ENCODE measurements at places on chromosomes 3 and 15.

DNA sequence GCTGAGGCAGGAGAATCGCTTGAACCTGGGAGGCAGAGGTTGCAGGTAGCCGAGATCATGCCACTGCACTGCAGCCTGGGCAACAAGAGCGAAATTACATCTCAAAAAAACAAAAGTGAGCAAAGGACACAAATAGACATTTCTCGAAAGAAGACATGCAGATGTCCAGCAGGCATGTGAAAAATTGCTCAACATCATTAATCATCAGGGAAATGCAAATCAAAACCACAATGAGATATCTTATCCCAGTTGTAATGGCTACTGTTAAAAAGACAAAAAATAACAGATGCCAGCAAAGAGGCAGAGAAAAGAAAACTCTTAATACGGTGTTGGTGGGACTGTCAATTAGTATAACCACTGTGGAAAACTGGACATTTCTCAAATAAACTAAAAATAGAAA, 20.9 kb downstream of the ASB7 start:
- no peak for DNase-seq

DNA sequence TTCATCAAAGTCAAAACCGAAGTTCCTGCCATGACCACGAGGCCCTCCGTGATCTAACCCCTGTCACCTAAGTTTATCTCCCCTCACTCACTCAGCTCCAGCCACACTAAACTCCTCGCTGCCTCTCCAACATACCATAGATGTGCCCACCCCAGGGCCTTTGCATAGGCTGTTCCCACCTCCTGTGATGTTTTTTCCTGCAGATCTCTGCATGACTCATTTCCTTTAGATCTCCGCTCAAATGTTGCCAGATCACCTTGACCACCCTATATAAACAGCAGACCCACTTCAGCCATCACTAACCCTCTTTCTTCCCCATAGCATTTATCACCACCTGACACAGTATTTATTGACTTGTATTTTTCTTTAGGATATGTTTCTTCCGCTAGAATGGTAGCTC, 58.5 kb downstream of the HRH1 start:
- no peak for DNase-seq

- no peak for DNase-seq
Measured at GRCh38 chr3:128011140-128011539, 41.1 kb upstream of the SEC61A1 start.

GRCh38 chr3:108114423-108115065, 23.7 kb upstream of the CD47 start:
- DNase-seq: no peak

GRCh38 chr3:108178676-108179075, 43.5 kb downstream of the IFT57 start:
- no peak for DNase-seq

- no peak for DNase-seq
Measured at GRCh38 chr3:46979958-46980497, 562 bp downstream of the NBEAL2 start.

GRCh38 chr15:58686286-58686685, 63.2 kb downstream of the ADAM10 start:
- DNase-seq: no peak

GRCh38 chr15:80970018-80970657, 19.5 kb downstream of the MESD start:
- DNase-seq: peak; percentile 72

GRCh38 chr3:107953722-107954121, 137.1 kb downstream of the CD47 start:
- no peak for DNase-seq

DNA sequence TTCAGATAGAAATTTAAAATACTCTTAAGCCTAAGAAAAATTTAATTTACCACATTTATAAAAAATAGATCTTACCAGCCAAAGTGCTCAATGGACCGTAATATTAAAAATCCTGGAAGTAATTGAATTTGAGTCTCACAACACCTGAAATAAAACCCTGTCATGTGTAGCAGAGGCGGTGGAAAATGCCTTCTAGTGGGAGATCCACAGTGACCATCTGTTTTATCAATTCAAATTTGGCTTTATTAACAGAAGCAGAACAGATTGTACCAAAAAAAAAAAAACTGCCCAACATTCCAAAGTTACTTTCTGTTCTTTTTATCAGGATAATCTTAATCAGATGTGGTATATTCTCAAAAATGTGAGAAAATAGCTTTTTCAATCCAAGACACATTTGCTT, 71.7 kb downstream of the DMXL2 start:
- DNase-seq: no peak

DNA sequence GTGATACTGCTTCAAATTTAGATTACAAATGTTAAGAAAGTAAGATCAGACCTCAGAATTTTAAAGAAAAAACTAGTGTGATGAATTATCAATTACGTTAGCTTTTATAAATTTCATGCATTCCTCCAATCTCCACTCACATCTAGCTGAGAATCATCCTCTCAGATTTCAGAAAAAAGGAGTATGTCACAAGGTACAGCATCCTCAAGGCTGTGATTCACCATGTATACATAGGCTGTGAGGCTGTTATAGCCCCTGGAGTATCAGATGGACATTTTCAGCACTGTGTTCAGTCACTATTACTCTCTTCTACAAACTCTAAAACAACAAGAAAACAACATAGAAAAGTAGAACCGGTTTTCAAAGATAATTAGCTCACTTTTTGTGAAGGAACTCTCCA, 214.4 kb downstream of the PCCB start:
- no peak for DNase-seq

GRCh38 chr3:136651581-136651980, 100.6 kb downstream of the STAG1 start:
- DNase-seq: no peak

GRCh38 chr15:100341239-100341749, 481 bp downstream of the ADAMTS17 start:
- DNase-seq: no peak

DNA sequence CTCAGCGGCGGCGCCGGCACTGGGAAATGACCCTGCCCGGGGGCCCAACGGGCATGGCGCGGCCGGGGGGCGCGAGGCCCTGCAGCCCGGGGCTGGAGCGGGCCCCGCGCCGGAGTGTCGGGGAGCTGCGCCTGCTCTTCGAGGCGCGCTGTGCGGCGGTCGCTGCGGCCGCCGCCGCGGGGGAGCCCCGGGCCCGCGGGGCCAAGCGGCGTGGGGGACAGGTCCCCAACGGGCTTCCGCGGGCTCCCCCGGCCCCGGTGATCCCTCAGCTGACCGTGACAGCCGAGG, 172 bp downstream of the ITPKA start:
- no peak for DNase-seq

GRCh38 chr3:27114684-27115083, 254.5 kb downstream of the NEK10 start:
- DNase-seq: no peak

- no peak for DNase-seq
Measured at GRCh38 chr3:134896696-134897095, 101.6 kb downstream of the EPHB1 start.

DNA sequence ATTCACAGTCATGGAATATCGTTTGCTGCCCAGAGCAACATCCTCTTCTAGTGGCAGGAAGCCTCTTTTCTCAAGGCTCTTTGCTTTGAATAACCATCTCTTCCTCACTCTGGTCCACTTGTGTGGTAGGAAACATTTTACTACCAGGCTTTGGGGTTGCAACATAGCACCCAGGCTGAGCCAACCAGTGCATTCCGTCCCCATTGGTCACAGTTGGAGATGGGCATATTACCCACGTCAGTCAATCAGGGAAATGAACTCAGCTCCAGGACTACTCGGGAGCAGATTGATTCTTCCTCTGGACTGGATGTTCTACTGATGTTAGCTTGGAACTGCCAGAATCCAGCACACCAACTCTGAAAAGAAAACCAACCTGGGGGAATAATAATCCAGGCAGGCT, 4.2 kb upstream of the PEX5L start:
- DNase-seq: no peak

GRCh38 chr3:12301513-12301912, 12.6 kb downstream of the PPARG start:
- DNase-seq: no peak

DNA sequence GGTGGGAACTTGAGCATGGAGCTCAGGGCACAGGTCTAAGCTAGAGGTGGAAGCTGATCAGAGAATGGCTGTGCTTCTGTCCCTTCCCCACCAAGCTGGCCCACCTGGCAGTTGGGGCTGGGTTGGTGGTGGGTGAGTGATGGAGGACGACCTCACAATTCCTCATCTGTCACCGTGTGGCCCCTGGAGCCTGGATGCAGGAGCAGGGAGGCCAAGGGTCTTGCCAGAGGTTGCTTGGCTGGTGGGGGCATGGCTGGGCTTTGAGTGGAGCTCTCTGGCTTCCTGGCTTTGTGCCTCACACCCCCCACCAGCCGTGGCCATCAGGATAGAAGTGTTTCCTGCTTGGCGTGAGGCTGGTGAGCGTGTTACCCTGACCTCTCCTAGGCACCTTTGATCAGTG, 36.0 kb downstream of the FBLN2 start:
- no peak for DNase-seq

DNA sequence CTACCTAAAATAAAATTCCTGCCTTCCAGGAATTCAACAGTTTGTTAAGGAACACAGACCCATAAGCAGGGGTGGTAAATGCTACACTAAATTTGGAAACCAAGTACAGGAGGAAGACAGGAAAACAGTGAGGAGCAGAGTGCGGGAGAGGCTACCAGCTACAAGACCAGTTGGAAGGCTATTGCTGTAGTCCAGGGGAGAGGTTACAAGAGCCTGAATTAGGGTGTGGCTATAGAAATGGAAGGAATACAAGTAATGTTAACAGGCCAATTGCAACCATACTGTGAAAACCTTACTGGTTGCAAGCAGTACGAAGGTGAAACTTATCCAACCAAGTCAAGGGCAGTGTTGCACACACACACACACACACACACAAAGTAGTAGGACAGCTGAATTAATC, 880 bp upstream of the ARMC8 start:
- no peak for DNase-seq

GRCh38 chr3:178048768-178049167, 487.5 kb upstream of the KCNMB2 start:
- DNase-seq: no peak

- no peak for DNase-seq
Measured at GRCh38 chr15:71056111-71056510, 59.2 kb upstream of the THSD4 start.

DNA sequence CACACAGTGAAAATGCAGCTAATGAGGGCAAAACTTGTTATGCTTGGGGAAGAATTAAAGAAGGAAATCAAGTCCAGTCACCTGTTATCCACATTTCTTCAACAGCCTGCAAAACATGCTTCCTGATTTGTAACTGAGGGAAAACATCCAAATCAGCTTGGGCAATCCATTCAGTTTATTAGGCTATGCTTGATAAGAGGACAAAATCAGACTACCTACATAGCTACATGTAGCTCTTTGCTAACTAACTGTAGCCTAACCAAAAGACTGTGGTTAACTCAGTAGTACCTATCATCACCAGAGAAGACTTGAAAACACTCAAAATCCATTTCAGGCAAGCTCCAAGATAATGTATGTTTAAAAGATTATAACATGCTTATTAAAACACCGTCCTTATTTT, 436.4 kb downstream of the SHQ1 start:
- no peak for DNase-seq

- DNase-seq: no peak
Measured at GRCh38 chr3:173618703-173619102, 221.2 kb downstream of the NLGN1 start.

DNA sequence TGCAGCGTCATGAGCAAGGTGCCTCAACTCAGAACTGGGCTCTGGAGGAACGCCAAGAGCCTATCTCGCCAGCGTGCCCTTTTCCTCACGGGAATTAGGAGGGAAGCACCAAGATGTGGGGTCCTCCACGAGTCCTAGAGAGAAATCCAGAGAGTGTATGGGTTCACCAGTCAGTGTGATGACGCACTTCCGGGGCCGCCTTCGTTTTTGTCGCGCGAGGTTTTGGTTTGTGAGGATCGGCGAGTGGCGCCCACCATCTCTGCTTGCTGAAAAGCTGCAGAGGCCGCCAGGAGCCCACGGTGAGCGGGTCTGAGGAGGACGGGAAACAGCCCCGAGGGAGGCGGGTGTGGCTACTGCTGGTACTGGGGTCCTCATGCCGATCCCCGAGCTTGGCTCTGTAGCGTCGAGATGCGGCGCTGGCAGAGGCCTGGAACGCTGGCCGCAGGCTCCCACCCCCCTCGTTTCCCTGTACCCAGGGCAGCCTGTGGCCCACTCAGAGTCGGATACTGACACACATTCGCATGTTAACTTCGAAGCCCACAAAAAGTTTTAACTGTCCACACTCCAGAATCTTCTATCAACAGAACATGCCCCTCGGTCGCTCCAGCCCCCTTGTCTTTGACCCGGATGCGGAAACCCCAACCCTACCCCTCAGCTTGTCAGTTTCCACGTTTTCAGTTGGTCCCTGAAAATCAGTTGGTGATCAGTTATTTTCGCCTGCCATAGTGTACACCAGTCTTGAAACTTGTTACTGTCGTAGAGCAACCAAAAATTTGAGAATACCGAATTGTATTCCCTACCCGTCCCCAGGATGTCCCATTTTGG, 30.4 kb downstream of the ZNF662 start:
- no peak for DNase-seq

GRCh38 chr3:140018556-140018955, 83.6 kb downstream of the CLSTN2 start:
- no peak for DNase-seq

- no peak for DNase-seq
Measured at GRCh38 chr3:12977117-12977808, 96.0 kb downstream of the IQSEC1 start.

DNA sequence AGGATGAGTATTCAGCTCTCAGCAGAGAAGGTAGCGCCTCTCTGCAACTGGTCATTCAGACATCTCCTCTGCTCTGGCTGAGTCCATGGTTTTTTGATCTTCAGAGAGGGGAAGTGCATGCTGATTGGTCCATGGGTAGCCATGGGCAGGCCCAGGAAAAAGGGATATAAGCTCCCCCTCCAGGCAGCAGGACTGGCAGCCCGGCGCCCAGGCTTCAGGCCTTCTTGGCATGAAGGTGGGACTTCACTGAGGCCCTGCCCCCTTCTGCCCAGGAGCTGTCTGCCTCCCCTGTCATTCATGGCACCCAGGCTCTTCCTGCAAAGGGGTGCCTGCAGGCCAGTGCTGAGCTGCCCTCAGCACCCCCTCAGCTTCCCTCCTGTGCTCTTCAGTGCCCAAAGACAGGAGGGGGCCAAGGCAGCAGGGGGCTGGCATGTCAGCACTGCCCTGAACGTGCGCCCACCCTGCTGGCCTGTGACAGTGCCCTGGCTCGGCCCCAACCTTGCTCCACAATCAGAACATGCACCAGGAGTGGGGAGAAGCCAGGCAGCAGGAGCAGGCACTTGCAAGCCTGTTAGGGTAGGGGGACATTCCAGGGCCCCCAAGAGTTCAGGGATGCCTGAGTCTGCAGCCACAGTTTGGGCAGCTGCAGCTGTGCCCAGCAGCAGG, 13.8 kb upstream of the NR1I2 start:
- DNase-seq: no peak

DNA sequence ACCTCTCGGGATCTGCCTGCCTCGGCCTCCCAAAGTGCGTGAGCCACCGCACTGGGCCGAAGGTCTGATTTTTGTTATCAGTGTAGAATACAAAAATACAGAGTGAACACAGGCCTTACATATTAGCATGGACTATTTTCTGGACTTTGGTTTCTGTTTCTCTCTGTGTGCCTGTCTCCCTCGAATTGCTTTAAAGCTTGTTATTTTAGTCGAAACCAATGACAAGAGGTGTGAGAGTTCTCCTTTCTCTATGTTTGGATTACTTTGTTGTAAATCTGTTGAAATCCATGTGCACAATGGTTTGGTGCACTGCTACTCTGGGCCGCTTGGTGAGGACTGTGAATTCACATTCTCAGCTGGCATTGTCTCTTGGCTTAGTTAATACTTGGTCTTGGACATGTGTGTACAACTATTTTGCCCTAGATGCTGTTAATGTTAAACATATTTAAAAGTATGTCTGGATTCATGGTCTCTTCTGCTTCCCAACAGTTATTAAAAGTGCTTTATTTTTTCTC, 23.9 kb downstream of the MED12L start:
- DNase-seq: no peak

All from activated CD4-positive, alpha-beta T cell treated with anti-CD3 and anti-CD28 coated beads, Interleukin-2, Interleukin-4, amounts not matched to agents 100 ng/mL and 50 ng/mL, durations not matched to agents 16 hours and 8 hours (primary cell).